ENCODE measurements at places on chromosomes 2 and 18.

DNA sequence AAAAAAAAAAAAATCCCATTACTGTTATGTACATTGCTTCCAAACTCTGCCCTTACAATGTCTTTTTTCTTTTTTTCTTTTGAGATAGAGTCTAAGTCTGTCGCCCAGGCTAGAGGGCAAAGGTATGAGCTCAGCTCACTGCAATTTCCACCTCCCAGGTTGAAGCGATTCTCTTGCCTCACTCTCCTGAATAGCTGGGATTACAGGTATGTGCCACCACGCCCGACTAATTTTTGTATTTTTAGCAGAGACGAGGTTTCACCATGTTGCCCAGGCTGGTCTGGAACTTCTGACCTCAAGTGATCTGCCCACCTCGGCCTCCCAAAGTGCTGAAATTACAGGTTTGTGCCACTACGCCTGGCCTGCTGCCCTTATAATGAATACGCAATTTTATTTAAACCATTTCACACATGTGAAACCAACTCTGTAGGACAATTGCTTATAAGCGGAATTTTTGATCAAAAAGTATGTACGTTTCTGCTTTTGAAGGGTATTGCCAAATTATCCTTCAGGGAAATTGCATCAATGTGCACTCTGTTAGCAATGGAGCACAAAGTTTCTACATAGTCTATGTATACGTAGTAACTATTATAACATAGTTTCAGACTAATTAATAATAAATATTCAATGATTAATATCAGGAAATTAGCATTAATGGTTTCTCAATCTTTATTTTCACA is 55.7 kb upstream of the ACTR3 start:
- DNase-seq, result no peak

GRCh38 chr2:188158337-188159100 is 133.2 kb upstream of the GULP1 start:
- no peak for DNase-seq

- no peak for DNase-seq
Observed at GRCh38 chr2:74740741-74741431, 86.8 kb downstream of the SEMA4F start.

DNA sequence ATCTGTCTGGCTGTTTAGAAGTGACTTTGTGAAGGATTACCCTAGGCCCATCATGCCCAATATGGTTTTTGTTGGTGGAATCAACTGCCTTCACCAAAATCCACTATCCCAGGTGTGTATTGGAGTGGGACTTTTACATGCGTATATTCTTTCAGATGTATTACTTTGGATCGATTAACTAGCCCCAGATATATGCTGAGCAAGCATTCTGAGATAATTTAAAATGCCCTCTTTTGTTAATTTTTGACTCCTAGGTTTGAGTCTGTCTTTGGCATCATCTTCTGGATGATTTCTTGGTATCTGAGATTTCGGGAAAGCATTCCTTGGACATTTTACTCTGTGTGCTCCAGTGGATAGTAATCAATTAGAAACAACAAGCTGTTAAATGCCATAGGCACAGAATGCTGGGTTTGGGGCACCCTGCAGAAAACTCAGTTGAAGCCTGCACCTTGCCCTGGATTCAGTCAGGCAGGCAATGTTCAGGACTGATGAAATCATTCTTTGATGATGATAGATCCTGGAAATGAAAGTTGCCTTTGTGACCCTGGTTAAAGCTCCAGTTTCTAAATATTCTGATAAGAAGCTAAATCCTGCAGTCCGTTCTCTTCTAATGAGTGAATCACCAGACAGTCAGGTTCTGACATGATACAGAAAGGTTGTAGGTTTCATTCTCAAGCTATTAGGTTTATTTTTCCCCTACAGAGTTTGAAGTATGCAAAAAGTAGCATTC is 1.1 kb downstream of the UGT1A1 start:
- no peak for DNase-seq

Measured in effector CD8-positive, alpha-beta T cell (primary cell).